Neural cell (in vitro differentiated cells): ENCODE measurements at places on chromosomes 3 and 15. TPM values are rescaled to one million over a fixed set of nuclear protein-coding genes. Genes with fewer than 3 reads are reported as not detected.

The ZBTB38 gene
- polyA plus RNA-seq = 14.8 and 18.7 TPM in 2 replicates

The CEMIP gene
- polyA plus RNA-seq = 0.04 and 0.06 TPM in 2 replicates

The SLC27A2 gene
- 3.5 and 3.7 TPM in 2 replicates for polyA plus RNA-seq

The C2CD4A gene
- polyA plus RNA-seq = not detected in 2 replicates

The LSG1 gene
- polyA plus RNA-seq = 25.6 and 35.5 TPM in 2 replicates

The IL17RB gene
- polyA plus RNA-seq = 0.83 and 2.2 TPM in 2 replicates
